ENCODE measurements at places on chromosomes 1 and 21.

DNA sequence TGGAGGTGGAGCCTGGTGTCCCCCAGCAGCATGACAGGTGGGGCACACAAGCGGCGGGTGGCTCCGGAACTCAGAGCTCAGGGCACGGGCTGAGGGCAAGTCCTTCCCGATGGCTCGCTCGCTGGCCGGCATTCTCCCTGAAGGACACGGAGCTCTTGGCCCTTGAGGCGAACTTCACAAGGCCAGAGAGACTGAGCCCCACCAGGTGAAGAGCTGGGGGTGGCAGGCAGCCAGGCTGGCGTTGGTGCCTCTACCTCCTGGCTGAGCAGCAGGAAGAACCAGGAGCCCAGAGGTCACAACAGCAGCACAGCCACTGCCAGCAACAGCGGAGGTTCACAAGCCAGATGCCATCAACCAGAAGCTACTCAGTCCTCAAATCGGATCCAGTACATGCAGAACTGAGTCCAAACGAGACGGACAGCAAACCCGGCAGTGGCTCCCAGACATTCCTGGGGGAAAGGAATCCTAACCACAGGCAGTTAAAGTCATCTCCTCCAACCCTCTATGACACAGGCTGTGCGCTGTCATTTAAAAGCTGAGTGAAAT lies 54.1 kb downstream of the NPHP4 start:
- no peak for DNase-seq

GRCh38 chr1:94303005-94303404 lies 65.6 kb upstream of the ARHGAP29 start:
- DNase-seq, result no peak

GRCh38 chr1:160713161-160713560 lies 1.5 kb upstream of the CD48 start:
- no peak for DNase-seq

- peak; percentile 5 for DNase-seq
Measured at GRCh38 chr1:164440232-164440631, 118.8 kb upstream of the PBX1 start.

DNA sequence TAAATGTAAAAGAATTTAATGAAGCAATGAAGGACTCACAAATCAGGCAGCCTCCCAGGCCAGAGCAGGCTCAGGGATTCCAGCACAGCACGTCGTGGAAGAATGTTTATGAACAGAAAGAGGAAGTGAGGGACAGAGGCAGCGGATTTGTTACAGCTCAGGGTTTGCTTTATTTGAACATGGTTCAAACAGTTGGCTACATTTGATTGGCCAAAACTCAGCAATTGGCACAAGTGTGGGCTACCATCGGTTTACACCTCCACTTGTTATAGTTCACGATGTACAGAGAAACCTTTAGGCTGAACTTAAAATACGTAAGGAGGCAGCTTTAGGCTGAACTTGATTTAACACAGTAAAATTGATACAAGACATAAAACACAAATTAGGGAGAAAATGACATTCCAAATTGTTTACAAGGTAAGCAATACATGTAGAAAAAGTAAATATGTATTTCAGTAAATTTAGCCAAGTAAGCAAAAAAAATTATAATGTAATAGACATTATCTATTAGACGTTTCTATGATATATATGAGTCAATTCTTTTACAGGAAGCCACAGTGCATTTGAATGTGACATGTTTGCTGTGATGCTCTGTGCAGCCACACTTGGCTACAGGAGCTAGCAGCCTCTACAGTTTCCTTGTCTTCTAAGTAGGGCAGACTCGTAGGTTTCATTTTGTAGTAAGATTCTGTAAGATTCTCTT lies 126.5 kb downstream of the ADSS2 start:
- no peak for DNase-seq

All from putamen (tissue), 1 donor.